Activated CD4-positive, alpha-beta T cell treated with anti-CD3 and anti-CD28 coated beads, Interleukin-2, Interleukin-6, amounts not matched to agents 100 ng/mL and 50 ng/mL, durations not matched to agents 16 hours and 8 hours (primary cell): ENCODE measurements at places on chromosomes 16 and 17.

- DNase-seq = no peak
These were observed 62.4 kb upstream of the TBX2 start for GRCh38 chr17:61337290-61337689.

- no peak for DNase-seq
These were observed 10.5 kb upstream of the SUPT4H1 start for GRCh38 chr17:58362368-58363014.

DNA sequence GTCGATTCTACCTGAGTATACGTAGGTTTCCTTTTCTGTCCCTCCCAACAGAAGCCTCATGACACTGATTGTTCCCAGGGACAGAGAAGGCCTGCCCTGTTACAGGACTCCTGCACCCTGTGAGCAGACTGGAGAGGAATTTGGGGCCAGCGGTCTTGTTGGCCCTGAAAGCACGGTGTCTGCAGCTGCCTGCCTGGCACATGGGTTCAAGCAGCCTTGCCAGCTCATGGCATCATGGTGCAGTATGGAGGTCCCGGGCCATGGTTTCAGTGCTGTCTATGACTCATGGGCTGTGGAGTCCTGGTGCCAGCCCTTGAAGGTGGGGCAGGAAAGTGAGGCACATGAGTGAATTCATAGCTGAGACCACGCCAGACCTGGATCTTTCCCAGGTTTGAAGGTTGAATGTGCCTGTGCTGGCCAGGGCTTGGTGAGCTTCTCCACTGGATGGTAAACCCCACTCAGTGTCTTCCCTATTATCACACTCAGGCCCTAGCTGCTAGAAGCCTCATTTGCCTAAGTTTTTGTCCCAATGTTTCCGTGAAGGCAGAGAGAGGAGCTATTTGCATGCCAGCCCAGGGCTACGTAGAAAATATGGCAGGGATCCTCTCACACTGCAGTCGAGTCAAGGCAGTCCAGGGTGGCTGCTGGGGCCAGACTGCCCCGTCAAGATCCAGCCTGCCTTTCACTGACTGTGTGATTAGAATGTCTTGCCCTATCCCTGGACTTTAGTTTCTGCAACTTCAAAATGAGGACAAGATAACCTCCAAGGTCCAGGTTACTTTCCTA, 277.2 kb upstream of the CCL2 start:
- DNase-seq = no peak

DNA sequence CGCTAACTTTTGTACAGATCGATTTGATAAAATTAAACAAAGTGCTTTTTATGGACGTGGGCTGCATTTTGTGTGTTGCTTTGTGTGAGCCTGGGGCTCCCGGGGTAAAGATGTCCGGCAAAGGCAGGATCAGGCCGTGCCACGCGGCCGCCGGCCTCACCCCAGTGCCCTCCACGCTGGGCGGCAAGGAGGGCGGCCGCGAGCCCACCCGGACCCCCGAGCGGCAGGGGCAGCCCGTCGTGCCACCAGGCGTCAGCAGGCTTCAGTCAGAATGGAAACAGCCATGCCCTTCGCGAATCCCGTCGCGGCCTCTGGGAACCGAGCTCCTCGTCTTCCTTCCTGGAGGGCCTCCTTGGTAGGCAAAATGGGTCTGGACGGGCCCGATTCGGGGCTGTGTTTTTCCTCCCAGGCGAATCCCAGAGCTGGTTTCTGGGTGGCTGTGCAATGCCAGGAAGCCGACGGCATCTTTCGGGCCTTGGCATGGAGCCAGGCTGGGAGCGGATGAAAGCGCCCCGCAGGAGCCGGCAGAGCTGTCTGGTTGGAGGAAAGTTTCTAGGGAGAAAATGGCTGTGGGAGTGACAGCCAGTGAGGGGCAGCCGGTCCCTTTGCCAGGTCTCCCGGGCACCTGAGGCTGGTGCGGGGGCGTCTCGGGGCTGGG, 5.5 kb downstream of the SOX8 start:
- DNase-seq = no peak

GRCh38 chr16:11514283-11514682, 72.4 kb downstream of the LITAF start:
- DNase-seq = no peak

DNA sequence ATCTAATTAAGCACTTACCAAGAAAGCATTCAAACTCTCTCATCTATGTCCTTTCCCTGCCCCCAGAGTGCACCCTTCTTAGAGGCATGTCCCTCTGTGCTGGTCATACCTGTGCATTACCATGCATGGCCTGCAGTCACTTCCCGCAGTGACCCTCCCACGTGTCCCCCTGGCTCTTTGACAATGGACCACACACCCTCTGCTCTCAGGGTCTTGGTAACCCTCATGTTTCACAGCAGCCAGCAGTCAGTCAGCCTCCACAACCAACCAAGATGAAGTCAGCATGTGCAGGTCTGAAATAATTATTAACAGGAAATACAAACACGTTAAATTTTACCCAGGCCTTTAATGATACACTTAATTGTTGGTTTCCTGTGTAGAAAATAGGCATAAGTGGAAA, 10.1 kb downstream of the KRT33A start:
- no peak for DNase-seq

DNA sequence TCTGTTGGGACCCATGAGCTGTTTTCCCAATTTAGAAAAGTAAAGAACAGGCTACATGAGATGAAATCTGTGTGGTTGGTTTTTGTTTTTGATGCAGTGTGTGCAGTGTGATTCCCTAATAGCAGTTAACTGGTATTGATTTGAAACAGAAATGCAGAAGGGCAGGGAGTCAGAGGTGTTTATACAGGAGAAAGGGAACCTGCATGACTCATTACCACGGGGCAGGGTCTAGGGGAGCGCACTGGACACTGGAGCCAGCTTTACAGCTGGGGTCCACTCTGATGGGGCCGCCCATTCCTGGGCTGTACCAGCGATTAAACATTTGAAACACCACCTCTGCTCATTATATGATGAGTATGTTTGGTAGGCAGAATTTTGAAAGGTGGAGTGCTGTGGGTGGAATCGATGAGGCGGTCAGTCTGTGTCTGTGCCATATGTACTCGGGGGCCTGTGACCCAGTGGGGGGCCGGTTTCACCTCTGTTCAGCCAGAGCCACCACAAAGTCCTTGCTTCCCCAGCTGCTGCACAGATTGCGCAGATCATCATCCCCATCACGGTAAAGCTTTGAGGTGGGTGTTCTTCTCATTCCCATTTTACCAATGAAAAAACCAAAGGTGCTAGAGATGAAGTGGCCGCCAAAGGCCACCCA, 142.5 kb downstream of the CMIP start:
- no peak for DNase-seq

DNA sequence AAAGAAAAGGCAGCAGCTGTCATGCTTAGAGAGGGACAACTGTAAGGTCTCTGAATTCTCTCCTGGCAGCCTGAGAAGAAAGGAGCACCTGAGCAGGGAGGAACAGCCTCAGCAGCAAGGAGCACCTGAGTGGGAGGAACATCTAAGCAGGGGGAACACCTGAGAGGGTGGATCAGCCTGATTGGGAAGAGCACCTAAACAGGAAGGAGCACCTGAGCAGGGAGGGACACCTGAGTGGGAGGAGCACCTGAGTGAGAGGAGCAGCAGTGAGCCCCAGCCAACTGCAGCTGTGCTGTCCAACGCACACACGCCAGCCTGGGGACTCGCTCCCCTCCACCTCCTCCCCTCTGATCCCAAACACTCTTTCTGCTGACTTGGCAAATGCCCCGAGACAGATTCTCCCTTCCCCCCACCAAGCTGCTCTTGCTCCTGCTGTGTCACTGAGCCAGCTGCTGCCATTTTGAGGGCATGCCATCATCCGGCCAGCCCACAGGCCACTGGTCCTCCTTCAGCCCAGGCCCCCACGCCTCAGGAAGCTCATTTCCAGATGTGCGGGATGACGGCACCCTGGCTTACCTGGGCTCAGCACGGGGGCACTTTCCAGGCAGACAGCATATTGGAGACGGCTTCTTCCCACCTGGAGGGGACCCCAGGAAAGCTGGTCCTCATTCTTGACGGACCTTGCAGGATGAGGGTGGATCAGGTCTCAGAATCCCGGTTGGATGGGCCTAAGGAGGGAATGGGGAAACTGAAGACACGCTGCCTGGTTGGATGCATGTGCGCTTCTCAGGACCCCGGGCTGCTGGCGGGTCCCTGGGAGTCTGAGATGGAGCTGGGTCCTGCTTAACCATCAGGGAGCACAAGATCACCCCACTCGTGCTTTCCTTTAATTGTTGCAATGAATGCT, 57.7 kb upstream of the RBFOX3 start:
- no peak for DNase-seq

DNA sequence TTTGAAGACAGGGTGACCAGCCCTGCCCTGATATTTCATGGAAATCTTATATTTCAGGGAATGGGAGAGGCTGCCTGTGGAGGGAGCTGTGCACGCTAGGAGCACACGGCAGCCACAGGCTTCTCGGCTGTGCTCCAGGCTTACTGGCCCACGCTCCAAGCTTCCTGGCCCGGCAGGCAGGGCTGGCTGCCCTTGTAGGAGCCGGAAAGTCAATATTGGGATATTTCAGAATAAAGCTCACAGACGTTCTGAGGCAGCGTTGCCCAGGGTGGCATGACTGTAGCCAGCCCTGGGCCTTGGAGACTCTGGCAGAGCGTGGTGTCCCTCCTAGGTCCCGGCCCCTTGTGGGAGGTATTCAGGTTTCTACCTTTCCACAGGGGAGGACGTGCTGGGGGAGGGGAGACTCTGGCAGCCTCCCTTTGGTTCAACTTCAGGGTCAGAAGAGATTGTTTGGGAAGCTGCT, 95.6 kb downstream of the NPIPB11 start:
- no peak for DNase-seq

DNA sequence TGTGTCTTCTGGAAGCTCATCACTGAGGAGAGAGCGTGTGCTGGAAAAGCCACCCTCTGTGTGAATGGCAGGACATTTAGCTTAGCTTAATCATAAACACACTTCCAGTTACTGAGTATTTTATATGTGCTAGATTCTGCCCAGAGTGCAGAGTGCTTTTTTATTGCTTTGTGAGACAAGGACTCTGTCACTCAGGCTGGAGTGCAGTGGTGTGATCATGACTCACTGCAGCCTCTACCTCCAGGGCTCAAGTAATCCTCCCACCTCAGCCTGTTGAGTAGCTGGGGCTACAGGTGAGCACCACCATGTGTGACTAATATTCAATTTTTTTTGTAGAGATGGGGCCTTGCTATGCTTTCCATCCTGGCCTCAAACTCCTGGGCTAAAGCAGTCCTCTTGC, 61.4 kb upstream of the IRX3 start:
- DNase-seq = no peak

DNA sequence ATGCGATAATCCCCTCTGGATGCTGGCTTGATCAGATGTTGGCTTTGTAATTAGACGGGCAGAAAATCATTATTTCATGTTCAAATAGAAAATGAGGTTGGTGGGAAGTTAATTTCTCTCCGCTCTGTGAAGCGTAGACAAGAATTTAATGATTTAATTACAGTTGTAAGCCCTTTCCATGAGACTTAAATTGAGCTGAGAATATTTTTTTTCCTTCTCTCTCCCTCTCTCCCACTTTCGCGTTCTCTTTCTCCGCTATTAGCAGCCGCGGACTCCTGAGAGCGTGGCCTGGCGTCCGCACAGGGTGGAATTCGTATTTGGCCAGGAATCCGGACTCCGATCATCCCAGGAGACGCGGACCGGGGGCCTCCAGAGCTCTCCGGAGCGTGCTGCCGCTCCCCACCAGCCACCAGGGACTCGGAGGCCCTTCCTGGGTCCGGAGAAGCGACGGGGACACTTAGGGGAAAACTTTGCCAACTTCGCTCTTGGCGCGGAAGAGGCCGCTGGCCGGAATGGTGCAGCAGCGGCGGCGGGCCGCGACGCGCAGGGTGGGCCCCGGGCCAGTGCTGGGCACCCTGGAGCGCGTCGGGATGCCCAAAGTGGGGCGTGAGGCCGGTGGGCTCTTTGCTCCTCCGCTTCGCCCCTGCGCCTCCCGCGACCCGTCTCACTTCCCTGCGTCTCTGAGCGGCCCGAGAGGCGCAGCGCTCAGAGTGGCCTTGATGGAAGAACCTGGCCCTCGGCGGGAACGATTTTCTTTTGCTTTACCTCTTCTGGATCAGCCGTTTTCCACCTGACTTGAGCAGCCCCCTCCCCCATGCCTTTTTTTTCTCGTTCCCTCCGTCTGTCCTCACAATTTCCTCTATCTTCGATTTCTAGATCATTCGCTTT, 3.6 kb upstream of the IRX3 start:
- no peak for DNase-seq

DNA sequence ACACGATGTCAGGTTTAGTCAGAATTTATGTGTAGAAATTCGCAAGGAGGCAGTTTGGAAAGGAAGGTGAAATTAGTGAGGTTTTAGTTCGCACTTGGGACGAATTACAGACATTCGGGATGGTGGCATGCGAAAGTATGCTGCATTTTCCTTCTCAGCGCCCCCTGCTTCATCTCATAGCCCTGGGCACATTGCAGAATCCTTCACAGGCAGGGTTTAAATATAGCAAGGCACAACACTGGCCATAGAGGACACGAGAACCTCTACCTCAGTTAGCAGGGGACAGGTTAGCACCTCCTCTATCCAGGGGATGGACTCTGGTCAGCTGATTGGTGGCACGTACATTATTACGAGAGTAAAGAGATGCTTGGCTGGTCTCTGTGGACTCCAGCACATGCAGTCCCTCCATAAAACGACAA, 47.5 kb downstream of the MAP2K6 start:
- no peak for DNase-seq

DNA sequence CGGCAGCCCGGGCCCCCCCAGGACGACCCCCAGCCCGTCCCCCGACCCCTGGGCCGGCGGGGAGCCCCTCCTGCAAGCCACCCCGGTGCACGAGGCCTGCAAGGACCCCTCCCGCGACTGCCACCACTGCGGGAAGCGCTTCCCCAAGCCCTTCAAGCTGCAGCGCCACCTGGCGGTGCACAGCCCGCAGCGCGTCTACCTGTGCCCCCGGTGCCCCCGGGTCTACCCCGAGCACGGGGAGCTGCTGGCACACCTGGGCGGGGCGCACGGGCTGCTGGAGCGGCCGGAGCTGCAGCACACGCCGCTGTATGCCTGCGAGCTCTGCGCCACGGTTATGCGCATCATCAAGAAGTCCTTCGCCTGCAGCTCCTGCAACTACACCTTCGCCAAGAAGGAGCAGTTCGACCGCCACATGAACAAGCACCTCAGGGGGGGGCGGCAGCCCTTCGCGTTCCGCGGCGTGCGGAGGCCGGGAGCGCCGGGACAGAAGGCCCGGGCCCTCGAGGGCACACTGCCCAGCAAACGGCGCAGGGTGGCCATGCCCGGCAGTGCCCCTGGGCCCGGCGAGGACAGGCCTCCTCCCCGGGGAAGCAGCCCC, 15.6 kb upstream of the ZFPM1 start:
- DNase-seq = peak; percentile 75

DNA sequence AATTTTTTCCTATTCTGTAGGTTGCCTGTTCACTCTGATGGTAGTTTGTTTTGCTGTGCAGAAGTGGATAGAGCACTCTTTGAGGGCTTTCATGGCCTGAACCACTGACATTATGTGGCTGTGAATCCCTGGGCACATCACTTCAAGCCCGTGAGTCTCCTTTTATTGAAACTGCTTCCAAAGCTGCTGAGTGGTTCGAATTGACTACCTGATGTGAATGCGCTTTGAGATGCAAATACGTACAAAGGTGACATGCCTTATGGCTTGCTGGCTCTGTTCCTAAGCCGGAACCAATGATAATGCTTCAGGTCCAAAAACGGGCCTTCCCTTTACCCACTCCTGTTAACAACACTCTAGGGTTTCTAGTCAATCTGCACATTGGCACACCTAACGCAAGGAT, 34.3 kb downstream of the ASPA start:
- no peak for DNase-seq
